ENCODE measurements at places on chromosomes 3 and 15.

DNA sequence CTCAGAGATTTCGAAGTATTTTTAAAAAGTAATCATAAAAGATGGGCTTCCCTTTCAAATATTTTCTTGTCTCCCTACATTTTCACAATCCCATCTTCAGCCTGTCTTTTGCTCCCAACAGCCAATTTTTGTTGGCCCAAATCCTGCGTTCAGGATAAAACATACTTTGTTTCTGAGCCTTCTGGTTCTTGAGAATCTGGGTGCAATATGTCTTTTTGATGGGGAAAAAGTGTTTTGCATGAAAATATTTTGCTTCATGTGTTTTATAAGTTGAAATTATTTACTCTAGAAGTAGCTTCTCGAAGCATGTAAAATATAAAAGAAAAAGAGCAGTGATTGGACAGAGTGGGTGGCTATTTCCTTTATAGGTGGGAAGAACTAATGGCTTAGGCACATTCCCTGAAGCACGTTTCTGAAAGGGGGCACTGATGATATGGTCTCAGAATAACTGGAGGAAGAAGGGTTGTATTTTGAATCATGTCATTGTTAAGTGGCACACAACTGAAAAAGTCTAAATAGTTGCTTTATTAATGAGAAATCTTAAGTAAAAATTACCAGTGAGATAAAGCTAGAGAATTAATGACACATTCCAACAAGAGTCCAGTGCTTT lies 3.9 kb downstream of the UNC13C start:
- DNase-seq, result no peak

DNA sequence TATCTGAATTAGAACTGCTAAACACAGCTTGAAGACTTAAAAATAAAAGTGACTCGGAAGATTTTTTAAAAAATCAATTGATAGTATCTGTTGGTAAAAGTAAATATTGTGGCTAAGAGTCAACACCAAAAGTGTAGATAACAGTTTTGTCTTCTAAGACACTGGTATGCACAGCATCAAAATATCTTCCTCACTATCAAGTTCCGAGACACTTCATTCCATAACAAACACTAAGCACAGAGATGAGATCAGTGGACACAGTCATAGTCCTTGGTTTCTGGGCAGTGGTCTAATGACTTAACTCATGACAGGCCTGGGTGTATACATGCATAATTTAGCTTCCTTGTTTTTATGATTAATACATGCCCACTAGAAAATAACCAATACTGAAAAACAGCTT lies 63.2 kb downstream of the PXYLP1 start:
- DNase-seq, result peak; percentile 57

DNA sequence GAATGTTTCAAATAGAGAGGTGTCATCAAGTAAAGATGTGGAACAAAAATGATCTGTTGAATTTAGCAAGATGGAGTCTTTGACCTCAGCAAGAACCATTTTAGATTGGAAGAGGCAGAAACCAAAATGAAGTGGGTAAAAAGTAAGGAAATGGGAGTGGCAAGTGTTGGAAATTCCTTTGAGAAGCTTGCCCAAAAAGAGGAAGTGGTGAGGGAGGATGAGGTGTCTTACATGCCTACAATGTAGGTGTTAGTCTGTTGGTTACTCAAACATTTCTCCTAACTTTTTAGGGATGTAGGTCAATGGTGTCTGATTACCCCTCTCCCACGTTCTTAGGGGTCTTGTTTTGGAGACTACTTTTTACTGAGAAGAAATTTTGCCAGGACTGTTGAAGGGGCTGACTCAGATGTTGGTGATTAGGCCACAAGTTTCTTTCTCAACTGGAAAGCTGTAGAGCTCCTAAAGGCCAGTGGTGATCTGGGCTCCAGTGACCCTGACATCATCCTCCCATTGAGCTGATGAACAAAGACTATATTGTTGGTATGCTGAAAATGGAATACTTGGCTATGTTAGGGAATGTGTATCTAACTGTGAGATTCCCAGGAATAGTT lies 5.1 kb downstream of the PPP2R3A start:
- no peak for DNase-seq

- DNase-seq, result peak; percentile 98
Measured at GRCh38 chr3:39166932-39167532, 13.6 kb upstream of the CSRNP1 start.

DNA sequence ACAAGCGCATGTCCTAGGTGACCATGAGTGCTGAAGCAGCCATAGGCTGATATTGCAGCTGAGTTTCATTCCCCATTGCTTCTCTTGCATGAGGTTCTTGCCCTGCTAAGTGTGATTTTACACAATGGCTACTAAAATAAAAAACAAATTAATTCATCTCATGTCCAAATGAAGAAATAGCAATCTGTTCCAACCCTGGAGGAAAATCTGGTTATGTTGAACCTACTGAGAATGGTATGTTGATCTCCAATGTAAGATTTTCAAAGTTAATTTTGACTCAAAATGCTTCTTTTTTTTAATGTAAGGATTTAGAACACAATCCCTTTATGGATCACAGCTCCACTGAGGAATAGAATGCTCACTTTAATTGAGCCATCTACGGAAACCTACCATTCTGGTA lies 254.2 kb upstream of the CRBN start:
- DNase-seq, result no peak

- DNase-seq, result no peak
Measured at GRCh38 chr15:82689147-82689546, 20.5 kb downstream of the AP3B2 start.

DNA sequence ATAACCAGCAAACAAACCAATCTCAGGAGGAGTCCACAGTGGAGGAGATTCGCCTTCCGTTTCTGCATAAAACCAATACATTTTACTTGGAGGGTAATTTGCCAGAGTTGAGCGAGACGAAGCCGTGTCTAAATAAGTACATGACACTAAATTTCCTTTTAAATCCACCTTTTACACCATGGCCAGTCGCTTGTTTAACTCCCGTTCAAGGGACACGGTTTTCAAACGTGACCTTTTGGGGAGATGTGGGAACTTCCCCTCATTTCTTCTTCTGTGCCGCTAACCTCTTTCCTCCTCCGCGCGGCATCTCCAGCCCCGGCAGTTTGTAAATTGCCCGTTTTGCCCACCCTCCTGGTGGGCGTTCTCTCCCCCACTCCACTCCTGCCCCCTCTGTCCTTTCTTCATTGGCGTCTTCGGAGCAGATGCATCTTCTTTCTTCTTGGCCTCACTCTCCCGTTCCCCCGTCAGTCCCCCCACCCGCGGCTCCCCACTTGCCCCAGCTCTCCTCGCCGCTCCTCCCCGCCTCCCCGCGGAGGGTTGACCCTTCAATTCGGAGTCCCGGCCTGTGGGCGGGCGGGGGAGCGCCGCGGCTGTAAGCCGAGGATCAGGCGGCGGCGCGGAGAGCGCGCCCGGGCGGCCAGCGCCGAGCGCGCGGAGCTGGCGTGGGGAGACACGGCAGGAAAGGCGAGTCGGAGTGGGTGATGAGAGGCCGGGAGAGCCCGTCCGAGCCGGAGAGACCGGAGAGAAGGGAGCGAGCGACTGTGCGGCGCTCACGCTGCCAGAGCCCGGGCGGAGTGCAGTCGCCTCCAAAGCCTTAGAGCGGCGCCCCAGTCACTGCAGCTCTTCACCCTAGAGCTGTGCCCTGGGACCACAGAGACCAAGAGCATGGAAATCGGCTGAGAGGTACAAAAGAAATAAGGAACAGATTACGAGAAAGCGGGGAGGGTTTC lies at the start of gene NLGN1:
TSS of gene NLGN1 (plus strand) at position 584 of the 950 bp plus-strand sequence.
- DNase-seq, result peak; percentile 65

DNA sequence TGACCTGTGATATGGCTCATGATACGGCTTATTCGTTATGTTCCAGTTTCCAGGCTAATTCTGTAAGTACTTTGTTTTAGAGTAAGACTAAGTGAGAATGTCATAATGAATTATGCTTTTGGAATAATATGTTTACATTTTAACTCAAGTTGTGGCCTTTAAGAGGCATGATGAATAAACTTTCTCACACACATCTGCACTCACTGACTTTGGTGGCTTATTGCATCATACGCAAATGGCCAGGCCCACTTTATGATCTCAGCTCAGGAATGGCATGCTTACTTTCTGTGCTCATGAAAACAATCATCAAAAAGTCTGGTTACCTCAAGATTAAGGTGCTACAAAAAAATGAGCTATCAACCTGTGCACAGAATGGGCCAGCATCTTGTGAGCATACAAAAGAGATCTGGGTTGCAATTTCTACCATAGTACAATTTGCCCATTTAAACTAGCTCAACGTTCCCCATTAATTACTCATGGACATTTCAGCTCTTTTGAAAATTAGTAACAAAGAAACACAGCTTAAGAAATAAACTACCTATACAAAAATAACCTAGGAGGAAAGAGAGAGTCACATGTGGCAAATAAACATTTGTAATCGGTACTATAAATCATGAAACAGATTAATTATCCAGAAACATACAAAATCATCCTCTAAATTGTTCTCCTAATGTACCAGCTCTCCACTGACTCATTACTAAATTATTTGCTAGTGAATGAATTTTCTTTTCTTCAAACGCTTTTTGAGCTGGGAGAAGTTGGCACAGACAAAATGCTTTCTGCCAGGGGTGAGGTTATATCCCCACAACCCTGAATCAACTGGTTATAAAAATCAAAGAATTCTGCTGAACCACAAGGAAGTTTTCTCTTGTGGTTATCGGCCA lies 439.0 kb upstream of the ADAMTS9 start:
- peak; percentile 22 for DNase-seq

DNA sequence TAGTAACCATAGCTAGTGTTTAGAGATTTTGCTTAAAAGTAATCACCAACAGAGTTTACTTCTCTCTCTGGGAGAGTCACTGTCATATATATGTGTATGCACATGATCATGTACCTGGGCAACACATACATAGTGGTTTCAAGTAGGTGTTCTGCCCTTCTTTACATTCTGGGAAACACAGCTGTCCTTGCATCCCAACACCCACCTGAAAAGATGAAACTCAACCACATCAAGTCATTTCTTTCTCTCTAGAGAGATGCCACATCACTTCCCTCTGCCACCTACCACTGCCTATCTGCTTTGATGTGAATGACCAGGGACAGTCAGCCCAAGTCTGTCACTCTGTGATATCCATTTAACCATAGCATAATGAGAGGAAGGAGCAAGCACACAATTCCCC lies 155.8 kb upstream of the GADL1 start:
- no peak for DNase-seq

- DNase-seq, result no peak
Measured at GRCh38 chr3:74271541-74271940, 342.9 kb downstream of the CNTN3 start.

DNA sequence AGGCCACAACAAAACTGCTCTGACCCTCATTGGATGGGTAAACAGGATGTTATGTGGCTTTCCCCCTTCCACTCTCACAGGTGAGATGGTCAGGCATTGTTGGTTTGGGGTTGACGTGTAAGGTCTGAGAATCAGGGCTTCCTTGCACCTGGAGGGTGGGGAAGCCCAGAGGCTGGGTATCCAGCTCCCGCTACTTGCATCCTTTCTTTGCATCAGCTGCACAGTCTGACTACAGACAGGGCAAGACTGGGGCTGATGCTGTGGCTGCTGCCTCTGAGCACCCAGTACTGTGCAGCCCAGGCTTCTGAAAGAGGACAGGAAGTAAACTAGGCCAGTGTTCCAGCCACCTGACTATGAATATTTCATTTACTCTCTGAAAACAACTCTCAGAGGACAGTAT lies 58.0 kb upstream of the ATP2B2 start:
- DNase-seq, result no peak

- DNase-seq, result no peak
Measured at GRCh38 chr15:64185146-64185911, 22.5 kb upstream of the PPIB start.

DNA sequence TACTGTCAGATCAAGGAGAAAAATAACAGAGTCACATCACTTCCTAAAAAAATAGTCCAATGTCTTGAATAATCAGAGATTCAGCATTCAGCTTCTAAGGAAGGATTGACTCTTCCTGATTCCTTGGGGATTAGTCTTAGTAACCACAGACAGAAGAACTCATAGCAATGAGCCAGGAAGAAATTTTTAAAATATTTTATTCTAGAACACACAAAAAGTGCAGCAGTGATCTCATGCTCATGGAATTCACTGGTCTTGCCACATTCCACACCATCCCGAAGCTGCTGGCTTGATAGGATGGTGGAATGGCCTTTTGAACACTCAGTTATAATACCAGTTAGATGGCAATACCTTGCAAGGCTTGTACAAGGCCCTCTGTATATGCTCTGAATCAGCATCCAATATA lies 43.0 kb upstream of the ABI3BP start:
- DNase-seq, result peak; percentile 98

- DNase-seq, result no peak
Measured at GRCh38 chr3:18901571-18901970, 246.7 kb upstream of the KCNH8 start.

DNA sequence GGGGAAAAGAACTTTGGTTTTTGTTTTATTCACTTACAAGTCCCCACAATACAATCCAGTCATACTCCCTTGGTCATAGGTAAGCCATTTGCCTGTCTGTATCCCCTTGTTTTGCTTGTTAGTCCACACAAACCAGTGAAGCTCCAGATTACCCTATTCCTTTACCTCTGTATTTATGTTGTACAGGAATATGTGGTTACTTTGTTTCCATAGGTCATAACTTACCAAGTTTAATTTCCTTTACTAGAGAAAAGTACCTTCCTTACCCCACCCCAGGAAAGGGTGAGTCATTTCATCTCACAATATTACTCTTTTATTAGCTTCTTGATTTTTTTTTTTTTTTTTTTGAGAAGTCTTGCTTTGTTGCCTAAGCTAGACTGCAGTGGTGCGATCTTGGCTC lies 113.4 kb upstream of the LRRFIP2 start:
- peak; percentile 19 for DNase-seq

- no peak for DNase-seq
Measured at GRCh38 chr3:152976239-152976638, 141.3 kb downstream of the P2RY1 start.

DNA sequence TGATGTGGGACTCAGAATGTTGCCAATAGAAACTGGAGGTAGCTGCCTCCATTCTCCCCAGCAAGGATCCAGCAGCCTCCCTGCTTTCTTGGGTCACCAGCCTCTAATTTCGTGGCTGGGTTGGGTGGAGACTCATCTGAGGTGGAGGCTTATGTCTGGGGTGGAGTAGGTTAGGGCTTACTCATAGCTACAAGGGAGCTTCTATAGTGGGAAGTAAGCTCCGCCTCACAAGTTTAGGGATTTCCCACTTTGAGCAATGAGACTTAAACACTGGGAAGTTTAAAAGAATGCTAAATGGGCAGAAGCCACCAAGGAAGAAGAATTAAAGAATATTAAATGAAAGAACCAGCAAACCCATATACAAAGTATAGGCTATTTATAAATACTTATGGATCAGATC lies 63.8 kb downstream of the GJD2 start:
- no peak for DNase-seq

- no peak for DNase-seq
Measured at GRCh38 chr15:74432968-74433591, 678 bp downstream of the SEMA7A start.

Data from cardiac fibroblast (primary cell).